ENCODE measurements at places on chromosomes 3 and 15.

DNA sequence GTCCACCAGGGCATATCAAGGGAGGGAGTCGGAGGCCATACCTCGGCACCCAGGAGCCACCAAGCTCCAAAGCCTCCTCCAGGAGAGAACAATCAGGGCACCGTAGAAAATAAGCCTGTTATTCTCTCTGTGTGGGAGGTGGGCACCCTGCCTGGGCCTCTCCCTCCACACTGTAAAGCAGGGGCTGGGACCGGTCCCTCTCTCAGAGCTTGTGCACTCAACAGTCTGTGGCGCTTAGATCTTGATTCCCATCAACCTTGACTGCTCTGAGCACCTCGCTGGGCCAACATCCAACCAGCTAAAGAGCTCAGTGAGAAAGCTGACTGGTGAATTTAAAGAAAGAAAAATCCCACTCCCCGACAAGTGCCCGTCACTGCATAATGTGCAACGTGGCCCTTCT lies 53.0 kb downstream of the PCSK6 start:
- no peak for DNase-seq

DNA sequence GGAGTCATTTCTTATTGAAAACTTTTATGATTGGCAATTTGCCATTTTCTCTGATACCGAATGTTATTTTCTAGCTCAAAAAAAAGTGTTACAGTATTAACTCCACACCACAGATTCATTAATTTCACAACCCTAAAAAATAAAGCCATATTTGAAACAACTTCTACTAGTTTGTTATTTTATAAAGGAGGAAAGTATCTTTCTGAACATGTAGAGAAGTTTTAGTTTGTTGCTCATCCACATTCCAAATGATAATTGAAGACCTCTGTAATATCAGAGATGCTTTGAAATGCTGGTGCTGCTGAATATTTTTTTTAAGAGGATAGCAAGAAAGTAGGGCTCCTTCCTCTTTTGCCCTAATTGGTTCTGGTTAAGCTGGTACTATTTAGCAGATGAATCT lies 1.9 kb downstream of the VGLL3 start:
- DNase-seq: no peak

GRCh38 chr3:17901893-17902292 lies 159.5 kb upstream of the TBC1D5 start:
- no peak for DNase-seq

DNA sequence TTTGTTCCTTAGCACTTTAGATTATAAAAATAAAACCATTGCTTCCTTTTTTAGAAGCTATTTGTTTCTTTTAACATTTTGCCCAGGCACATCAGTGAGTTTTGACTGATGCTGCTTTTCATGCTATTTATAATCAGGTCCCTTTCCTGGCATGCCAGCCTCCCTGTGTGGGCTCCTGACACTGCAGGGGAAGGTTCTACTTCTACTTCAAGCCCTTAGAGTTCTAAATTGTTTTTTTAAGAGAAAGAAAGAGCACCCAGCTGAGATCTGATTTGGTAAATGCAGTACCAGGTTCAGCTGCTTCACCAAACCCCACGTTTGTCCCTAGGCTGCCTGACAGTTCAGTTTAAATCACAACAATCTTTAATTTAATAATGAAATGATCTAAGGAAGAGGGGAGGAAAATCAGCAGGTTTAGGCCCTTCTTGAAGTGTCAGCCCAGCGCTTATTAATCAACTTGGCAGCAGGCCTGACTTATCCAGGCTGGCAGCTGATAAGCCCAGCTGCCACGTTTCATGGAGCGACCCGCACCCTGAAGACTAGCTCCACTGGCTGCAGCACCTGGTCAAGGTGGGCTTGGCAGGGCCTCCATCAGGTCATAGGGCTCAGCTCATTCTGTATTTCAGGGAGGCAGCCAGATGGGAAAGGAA lies 29.0 kb downstream of the HGD start:
- DNase-seq: peak; percentile 10

- DNase-seq: no peak
Measured at GRCh38 chr3:69585472-69585871, 153.8 kb upstream of the MITF start.

- no peak for DNase-seq
Measured at GRCh38 chr3:30186741-30187219, 419.6 kb upstream of the TGFBR2 start.

- no peak for DNase-seq
Measured at GRCh38 chr15:91769894-91770293, 83.6 kb upstream of the SLCO3A1 start.

DNA sequence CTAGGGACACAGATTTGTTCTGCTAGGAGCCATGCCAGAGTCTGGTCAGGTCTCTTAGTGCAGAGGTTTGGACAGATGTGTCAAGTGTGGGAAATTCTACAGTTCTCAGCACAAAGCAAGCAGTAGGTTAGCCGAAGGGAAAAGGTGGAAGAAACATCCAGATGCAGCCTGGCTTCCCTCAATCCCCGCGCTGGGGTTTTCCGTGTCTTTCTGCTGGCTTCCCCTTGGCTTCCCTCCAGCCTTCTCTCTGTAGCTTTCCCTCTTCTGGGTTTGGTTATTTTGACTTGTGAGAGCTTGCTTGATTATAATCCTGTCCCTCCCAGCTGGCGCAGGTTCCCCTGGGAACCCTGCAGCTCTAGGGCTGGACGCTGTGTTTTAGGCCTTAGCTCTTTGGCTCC lies 4.1 kb downstream of the TF start:
- no peak for DNase-seq

- no peak for DNase-seq
Measured at GRCh38 chr3:56962206-56962605, 98.3 kb upstream of the SPATA12 start.

GRCh38 chr3:82179291-82179690 lies 417.8 kb upstream of the GBE1 start:
- DNase-seq: no peak

GRCh38 chr3:56125358-56126005 lies 342.8 kb downstream of the ERC2 start:
- DNase-seq: no peak

DNA sequence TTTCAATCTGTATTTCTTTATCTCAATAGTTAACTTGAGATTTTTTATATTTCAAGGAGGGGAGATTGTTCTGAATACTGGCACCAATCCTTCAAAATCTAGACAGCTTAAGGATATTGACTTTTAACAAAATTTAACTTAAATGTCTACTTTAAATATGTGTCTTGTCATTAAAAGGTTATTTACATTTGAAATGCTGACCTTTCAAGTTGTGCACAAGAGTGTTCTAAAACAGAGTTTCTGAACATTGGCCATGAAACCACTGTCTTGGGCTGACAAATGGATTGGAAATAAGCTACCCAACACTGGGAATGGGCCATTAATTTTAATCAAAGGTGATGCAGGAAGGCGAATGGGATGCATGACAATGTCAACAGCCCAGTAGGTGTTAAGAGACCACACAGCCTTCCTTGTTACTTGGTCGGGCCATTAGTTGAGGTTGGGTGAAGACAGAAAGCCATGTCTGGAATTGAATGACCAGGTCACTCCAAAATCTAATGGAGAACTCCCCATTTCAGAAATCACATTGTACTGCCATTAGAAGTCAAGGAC lies 128.5 kb downstream of the CDIN1 start:
- no peak for DNase-seq

- peak; percentile 91 for DNase-seq
Measured at GRCh38 chr3:142929109-142929508, 34.4 kb downstream of the PAQR9 start.

- no peak for DNase-seq
Measured at GRCh38 chr3:178603735-178604134, 67.5 kb downstream of the KCNMB2 start.

- DNase-seq: no peak
Measured at GRCh38 chr3:134460965-134461364, 24.8 kb downstream of the ANAPC13 start.

- peak; percentile 62 for DNase-seq
Measured at GRCh38 chr3:150412561-150413231, 4.6 kb downstream of the TSC22D2 start.

DNA sequence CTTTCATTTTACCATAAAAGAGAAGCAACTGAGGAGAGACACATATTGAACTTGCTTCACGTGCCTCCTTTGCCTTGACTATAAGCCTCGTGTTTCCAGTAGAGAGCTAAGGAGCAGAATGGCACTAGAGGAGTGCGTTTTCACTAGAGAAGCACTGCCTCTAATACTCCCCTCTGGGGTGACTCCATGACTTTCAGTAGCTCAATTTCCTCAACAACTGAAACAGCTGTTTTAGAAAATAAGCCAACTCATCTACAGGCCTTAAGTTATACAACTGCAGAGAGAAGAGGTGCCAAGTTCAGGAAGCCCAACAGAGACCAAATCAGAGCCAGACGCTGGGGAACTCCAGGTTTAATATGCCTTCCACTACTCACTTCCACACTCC lies 1.9 kb downstream of the UBP1 start:
- DNase-seq: peak; percentile 35

- no peak for DNase-seq
Measured at GRCh38 chr15:98854496-98854895, 153.1 kb downstream of the PGPEP1L start.

DNA sequence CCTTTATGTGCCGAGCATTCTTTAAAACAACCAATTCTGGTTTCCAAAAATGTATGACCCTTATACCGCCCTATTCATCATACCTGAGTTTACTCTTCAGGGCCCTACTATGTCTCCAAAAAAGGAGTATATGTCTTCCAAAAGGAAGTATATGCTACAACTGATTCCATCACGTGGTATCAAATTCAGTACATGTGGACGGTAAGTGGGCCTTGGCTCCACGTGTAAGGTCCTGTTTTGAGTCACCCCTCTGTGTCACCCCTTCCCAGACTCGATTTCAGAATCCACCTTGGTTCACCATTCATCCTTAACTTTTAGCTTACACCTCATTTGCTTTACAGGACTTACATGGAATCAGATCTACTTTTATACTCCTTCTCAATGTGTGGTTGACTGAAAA lies 37.8 kb downstream of the ABHD2 start:
- no peak for DNase-seq

GRCh38 chr3:120641696-120642246 lies 40.3 kb downstream of the HGD start:
- no peak for DNase-seq

- no peak for DNase-seq
Measured at GRCh38 chr15:92163641-92164040, 230.0 kb upstream of the ST8SIA2 start.

DNA sequence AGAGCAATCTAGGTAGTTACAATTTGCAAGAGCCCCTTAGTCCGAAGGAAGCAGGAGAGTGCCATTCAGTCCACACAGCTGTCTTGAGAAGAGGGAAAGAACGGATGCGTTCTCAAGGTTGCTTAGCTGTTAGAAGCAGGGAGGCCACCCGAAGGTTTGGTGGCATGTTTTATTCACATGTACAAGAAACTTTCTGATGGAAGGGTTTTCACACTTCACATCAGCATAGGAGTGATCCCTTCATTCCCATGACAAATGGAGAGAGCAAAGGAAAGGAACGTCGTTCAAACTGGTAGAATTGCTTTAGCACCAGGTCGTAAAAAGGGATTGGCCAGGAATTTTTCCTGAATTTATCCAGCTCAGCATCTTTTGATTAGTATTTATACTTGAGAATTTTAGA lies 53.5 kb downstream of the TRIM71 start:
- no peak for DNase-seq

DNA sequence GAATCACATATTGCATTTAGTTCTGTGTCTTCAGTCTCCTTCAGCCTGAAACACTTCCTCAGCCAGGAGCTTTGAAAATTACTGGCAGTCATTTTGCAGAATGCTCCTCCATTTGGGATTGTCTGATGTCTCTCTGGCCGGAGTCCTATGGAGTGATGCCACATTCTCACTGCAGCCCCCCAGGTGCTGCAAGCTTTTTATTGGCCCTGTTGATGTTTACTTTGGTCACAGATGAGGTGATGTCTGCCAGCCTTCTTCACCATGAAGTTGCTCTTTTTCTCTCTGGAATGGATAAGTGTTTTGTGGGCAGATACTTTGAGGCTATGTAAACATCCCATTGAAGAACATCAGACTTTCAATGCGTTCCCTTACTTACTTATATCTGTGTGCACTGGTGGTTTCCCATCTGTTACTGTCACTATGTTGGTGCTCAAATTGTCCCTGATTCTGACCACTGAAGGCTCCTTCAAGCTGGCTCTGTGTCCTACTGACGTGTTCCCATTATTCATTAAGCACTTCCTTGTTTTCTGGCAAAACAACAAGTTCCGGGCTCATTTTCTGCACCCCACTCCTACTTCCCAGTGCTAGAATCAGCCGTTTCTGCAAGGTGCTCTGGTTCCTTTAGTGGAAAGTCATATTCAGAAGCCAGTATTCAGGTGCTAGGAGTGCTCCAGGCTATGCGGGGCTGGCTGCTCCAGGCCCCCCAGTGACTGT lies 1.4 kb upstream of the CLEC3B start:
- no peak for DNase-seq

- DNase-seq: no peak
Measured at GRCh38 chr3:23183731-23184130, 19.4 kb upstream of the UBE2E2 start.

DNA sequence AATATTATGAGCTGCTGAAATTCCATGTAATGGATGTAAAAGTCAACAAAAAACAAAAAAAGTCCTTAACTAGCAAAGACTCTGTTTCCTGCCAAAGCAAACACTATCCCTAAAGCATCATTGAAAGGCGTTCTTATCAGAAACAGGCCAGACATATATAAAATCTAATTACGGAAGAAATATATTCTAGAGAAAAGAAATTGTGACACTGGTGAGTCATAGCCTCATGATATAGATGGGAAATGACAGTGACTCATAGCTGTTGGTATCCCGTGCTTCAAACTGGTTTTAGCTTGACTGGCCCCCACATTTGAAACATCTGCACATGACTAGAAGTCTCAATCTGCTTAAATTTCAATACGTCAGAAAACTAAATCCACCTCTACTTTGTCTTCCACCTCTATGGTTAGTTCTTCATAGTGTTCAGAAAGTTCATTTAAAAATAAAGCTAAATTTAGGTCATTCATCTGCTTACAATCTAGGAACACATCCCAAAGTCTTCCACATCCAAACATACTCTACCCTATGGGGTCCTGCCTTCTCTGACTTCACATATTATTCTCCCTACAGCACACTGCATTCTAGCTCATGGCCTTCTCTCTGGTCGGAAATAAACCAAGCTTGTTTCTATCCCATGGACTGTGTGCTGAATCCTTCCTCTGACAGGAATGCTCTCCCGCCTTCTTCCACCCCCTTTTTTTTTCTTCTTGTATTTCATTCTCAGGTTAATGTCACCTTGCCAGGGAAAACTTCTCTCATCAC lies 456.3 kb upstream of the ARRDC4 start:
- peak; percentile 4 for DNase-seq

GRCh38 chr3:124277144-124277890 lies 285.4 kb upstream of the ROPN1 start:
- DNase-seq: no peak

DNA sequence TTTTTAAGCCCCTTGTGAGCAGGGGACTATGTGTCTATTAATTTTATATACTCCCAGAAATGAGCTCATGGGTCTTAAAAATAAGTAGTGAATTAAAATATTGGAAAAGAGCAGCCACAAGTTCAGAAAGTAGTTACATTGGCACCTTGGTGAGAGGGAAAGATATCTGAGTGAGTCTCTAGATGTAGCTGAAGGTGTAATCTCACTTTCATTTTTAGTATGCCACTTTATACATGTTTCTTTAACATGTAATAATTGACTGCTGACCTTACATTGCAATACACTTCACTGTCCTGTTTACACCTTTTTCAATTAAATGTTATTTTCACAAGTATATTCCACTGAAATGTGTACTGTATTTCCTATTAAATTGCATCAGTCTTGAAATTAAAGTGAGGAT lies 12.1 kb upstream of the PAK6 start:
- no peak for DNase-seq
